ENCODE measurements at places on chromosomes 7 and 10.

DNA sequence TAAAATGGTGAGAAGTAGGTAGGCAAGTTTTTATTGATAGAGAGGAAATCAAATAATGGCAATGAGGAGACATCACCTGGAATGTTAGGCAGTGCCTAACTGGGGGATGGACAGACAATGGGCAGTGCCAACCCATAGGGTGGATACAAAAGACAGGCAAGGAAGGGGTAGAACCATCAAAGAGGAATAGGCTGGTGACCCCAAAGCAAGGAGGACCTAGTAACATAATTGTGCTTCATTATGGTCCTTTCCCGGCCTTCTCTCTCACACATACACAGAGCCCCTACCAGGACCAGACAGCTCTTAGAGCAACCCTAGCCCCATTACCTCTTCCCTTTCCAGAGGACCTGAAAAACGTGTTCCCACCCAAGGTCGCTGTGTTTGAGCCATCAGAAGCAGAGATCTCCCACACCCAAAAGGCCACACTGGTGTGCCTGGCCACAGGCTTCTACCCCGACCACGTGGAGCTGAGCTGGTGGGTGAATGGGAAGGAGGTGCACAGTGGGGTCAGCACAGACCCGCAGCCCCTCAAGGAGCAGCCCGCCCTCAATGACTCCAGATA is 30.0 kb downstream of the PRSS2 start:
- no peak for DNase-seq

DNA sequence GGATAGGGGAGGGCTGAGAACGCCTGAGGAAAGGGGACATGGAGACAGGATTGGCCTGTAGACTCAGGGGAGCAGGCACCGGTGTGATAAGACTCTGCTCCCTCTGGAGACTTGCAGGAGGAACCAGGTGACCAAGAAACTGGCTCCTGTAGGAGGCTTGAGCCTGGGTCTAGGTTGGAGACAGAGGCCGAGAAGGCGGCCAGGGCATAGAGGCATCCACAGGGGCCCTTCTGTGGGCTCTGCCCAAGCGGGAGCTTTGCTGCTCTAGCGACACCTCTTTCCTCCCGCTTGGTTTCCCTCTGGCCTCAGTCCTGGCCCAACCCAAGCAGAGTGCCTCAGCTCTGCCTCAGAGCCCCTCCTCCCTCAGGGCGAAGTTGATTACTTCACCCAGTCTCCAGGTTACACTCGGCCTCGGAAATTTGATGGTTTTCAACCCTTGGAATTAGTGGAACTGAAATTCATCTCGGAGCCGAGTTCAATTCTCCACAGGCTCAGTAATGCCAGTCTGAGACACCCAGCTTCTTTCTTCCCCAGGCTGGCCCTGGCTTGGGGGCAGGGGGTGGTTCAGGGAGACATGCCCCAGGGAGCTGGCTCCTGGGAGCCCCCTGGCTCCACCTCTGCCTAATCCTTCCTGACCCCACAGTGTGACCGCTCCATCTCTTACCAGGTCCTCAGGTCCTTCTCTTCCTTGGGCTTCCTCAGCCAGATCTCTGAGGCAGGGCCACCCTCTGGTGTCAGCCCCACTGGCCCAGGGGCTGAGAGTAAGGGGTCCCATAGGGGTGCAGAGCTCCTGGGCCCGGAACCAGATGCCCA is 60.4 kb downstream of the PAX2 start:
- DNase-seq: no peak

DNA sequence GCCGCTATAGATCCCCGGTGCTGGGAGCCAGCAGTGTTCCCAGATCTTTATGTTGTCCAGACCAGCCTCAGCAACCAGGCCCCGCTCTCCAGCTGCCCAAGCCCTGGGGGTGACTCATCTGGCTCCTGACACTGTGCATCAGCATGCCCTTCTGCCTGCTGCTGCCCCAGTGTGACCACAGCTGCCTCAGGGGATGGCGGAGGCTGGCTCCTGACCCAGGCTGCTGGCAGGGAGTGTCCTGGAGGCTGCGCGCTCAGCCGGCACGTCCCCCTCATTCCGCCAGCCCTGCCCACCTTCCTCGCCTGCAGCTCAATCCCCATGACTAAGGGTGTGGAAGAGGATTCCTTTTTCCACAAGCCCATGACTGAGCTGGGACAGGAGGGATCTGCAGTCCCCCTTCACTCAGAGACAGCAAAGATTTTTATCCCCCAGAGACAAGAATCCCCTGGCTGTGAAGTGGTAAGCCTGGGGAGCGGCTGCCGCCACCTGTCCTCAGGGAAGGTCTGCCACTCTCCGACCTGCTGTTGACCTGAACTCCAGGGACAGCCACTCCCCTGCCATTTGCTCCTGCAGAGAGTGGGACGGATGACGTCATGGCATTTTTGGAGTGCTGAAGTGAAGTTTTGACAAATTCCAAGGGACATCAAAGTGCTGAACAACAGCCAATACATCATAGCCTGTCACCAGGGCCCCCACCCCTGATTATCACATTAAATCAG is 182.8 kb upstream of the BMPER start:
- DNase-seq: no peak

- DNase-seq: peak; percentile 7
Observed at GRCh38 chr10:92590623-92591549, 2.0 kb upstream of the KIF11 start.

DNA sequence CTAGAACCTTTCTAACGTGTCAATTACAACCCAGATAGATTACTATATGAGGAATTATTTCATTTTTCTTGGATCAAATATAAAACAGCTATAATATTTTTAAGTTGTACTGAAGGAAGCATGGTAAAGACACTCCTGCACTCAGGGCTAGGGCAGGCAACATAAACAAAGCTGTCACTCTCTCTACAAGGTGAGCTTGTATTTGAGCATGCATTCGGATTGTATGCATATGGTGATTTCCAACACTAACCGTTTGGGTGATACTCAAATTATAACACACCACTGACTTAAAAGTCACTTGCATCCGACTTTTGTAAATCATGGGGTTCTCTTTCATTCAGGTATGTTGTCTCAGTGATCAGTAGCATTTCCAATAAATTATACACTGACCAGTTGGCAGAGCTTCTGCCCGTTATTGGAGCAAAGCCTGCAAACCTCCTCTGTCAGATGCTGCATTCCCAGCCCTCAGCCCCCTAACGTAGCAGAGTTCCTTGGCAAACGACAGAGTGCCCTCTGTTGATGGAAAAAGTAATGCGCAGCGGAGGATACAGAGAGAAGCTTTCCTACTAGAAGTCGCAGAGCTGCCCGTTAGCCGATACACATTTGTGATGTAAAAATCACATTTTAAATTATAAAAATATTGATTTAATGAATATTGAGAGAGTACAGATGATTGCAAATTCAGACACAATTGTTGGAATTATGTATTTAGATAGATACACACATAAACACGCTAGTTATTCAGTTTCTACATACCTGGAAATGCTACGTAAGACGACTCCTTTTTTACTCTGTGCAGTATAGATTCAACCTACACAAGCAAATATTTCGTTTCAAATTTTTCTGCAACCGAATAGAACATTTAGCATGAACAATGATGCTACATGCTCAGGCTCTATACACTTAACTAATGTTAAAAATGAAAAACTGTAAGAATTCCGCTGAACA is 173.9 kb upstream of the SP4 start:
- DNase-seq: peak; percentile 90

GRCh38 chr7:92763636-92764423 is 72.5 kb downstream of the CDK6 start:
- DNase-seq: no peak

- DNase-seq: no peak
Observed at GRCh38 chr10:70362328-70362727, 20.1 kb downstream of the LRRC20 start.

DNA sequence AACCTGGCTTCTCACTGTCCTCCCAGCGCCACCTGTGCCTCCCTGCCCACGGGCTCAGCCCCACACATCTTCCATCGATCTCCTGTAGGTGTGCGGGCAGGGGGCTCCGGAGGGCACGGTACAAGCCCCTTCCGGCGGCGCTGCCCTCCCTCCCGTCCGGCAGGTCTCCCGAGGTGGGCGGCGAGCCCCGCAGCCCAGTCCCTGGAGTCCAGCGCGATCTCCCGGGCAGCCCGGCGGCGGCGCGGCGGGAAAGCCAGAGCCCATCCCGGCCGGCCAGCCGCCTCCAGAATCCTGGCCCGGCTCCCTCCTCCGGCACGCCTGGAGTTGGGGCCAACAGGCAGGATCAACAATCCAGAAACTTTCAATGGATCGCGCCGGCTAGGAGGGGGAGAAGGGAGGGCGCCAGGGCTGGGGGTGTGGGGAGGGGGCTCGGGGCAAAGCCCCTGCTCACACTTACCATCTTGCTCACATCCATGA is 100.1 kb downstream of the HIP1 start:
- peak; percentile 56 for DNase-seq

- no peak for DNase-seq
Observed at GRCh38 chr7:40659231-40659630, 524.4 kb downstream of the SUGCT start.

GRCh38 chr7:156669035-156669828 is 28.7 kb downstream of the RNF32 start:
- DNase-seq: no peak

GRCh38 chr7:140360697-140361229 is 37.6 kb downstream of the SLC37A3 start:
- DNase-seq: no peak

GRCh38 chr10:13414855-13415254 is 66.8 kb upstream of the SEPHS1 start:
- DNase-seq: no peak

GRCh38 chr10:129877773-129878371 is 86.2 kb downstream of the EBF3 start:
- no peak for DNase-seq

- no peak for DNase-seq
Observed at GRCh38 chr10:131157899-131158298, 153.6 kb downstream of the TCERG1L start.

GRCh38 chr7:105768898-105769507 is 107.4 kb downstream of the ATXN7L1 start:
- DNase-seq: no peak

DNA sequence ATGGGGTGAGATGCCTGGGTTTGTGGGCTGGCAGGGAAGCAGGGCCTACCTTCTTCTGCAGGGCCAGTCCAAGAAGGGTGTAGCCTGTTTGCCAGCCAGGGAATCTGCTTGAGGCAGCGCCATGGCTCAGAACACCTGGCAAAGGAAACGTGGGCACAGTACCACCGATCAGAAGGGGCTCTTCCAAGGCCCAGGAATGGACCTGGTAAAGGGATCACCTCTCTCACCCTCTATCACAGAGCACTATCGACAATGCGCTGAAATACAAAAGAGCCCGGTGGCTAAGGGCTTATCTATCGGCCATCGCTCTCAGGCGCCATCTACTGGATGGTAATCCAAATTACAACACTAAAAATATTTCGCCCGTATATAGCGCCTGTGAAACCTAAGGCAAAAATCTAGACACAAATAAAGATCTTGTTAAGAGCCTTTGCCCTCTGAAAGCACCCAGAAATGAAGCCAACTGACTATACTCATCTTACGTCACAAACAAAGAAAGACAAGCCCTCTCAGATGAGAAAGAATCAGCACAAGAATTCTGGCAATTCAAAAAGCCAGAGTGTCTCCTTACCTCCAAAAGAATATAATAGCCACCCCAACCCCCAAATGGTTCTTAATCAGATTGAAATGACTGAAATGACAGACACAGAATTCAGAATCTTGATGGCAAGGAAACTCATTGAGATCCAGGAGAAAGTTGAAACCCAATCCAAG is 217.8 kb upstream of the HPS1 start:
- DNase-seq: no peak

- DNase-seq: peak; percentile 80
Observed at GRCh38 chr7:2460641-2461040, 15.6 kb downstream of the GRIFIN start.

DNA sequence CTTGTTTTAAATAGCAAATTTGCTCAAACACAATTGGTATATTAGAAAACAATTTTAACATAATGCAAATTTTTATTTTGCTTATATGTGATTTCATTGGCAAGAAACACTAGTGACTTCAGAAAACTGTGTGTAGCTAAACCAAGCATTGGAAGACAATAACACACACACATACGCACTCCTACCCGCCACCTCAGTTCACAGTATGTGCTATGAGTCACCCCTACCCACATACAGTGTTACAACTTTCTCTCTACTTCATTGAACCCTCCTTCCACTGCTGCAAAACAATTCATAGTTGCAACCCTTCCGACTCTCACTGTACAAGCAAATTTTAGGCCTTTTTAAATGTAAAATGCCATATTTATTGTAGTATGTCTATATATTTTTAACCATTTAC is 119.9 kb upstream of the THSD7A start:
- no peak for DNase-seq

- no peak for DNase-seq
Observed at GRCh38 chr7:114970308-114970707, 48.4 kb downstream of the MDFIC start.

DNA sequence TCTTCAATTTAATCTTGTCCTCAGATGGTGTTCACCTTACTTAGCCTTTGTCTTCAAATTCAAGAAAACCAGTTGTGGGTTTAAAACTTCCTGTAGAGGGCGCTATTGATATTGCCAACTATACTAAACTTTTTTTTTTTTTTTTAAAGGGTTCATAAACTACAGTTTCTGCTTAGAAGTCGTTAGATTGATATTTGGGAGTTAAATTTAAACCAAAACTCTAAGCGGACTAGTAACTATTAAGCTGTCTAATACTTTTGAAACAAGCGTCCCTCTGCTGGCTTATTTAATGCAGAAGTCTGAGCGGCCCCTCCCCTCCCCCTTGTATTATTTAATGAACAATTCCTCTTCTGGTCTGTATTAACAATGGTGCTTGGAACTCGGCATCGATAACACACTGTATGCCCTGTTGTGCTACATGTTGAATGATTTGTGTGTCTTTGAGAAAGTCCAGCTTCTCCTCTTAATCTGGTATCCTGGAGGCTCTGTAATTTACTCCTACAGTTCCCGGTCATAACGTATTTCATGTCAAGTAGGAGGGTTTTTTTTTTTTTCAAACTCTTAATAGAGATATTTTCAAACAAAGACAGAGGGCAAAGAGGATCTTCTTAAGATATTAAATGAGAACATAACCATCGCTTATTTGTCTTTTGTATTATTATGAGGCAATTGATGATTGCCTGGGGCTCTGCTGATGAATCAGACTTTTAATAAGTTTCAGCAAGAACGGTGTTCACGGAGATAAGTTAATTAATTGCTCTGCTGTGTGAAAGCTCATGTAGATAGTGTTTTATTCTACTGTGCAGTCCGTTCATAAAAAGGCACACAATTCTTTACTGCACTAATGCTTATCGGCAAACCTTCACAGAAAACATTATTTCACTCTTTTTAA is 22.6 kb upstream of the CREB5 start:
- DNase-seq: peak; percentile 85
